Stimulated activated CD8-positive, alpha-beta memory T cell treated with anti-CD3 and anti-CD28 coated beads, Interleukin-4, amount 100 ng/mL, for 48 hours (primary cell): ENCODE measurements at places on chromosomes 5 and 9.

DNA sequence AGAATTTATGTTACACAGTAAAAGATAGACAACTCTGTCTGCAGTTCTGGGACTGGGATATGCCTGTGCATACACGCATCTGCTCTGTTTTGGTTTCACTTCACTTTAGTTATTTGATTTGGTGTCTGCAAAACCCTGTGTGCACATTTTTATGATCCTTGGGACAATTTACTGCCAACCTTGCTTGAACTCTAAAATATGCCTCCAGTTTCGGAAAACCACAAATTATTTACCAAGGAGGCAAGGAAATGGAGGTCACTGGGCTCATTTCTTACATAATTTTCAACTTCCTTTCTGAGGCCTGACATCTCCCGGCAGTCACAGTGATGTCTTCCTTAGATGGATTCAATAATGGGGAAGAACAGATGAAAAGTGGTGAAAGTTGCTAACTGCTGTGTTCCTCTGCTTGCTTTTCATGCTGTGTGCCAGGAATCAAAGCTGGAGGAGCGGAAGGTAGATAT lies 61.2 kb upstream of the TAF11L2 start:
- no peak for DNase-seq

GRCh38 chr5:155987265-155987810 lies 339.6 kb upstream of the SGCD start:
- no peak for DNase-seq

- DNase-seq = no peak
Measured at GRCh38 chr9:134314950-134315715, 11.1 kb upstream of the RXRA start.

GRCh38 chr9:128254362-128254761 lies 21.4 kb downstream of the GOLGA2 start:
- no peak for DNase-seq

DNA sequence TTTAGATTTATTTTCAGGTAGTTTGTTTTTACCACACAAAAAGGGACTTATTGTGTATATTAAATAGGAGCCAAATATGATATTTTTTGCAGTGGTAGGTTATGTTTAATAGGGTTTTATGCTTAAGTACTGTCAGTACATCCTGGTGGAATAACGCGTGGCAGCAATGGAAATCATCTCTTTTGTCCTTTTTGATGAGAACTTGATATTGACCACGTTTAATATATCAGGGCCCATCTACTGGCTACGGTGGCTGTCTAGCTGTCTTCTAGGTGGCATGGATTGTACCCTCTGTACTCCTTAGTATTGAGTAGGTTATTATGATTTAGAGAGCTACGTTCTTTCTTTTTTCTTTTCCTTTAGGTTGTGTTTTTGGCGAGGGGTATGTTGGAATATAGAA lies 2.6 kb downstream of the BASP1 start:
- no peak for DNase-seq

DNA sequence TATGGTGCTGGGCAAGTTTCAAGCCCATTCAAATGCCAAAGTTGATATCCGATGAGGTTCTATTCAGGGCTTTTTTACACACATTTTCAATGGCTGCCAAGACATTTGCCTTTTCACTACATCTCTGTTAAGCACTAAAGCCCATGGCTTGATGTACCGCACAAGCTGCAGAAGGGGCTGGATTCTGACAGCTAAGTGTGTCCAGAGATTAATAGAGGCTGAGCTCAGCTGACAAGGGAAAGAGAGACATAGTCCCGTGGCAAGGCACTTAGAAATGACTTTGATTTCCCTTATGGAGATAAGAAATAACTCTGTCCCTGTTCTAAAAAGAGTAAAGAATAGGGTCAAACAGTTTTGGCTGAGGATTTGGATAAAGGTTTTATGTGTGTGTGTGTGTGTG lies 198.6 kb downstream of the DMRT2 start:
- no peak for DNase-seq

- no peak for DNase-seq
Measured at GRCh38 chr9:107472581-107473340, 16.8 kb downstream of the KLF4 start.

GRCh38 chr5:88502179-88503040 lies 233.8 kb upstream of the TMEM161B start:
- peak; percentile 26 for DNase-seq

DNA sequence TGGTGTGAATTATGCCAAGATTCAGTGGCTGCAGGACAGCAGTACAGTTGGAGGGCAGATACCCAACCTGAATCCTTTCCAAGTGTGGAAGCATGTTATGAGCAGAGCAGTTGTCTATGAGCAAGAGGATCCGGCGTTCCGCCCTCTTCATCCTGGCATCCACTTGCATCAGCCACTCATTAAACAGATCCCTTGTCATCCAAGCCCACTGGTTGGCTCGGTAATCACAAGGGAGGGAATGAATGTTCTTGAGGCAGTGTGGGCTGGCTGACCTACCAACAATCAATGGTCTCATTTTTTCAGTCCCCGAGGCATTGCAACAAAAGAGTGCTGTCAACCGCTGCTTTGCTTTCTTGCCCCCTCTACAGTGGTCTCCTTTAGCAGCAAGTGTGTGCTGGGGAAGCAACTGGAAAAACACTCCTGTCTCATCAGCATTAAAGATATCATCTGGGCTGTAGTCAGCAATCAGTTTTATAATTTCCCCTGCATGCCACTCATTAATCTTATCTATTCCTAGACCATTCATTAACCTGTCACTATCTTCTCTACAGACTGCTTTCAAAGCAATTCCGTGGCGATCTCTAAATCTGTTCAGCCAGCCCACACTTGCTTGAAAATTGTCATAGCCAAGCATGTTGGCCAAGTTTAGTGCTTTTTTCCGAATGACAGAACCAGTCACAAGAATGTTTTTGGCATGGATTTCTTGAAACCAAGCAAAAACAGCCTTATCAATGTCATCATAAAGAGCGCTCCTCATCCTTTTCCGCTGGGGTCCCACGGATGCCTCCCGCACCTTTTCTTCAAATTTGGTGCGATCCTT lies 4.9 kb downstream of the TIGD6 start:
- DNase-seq = no peak

- DNase-seq = no peak
Measured at GRCh38 chr5:135729321-135729786, 105.1 kb upstream of the SLC25A48 start.

- peak; percentile 35 for DNase-seq
Measured at GRCh38 chr5:38258319-38259061, at the start of gene EGFLAM. TSS of gene EGFLAM (plus strand) at chr5:38258559. CDS start at chr5:38258755, 196 bp downstream.

DNA sequence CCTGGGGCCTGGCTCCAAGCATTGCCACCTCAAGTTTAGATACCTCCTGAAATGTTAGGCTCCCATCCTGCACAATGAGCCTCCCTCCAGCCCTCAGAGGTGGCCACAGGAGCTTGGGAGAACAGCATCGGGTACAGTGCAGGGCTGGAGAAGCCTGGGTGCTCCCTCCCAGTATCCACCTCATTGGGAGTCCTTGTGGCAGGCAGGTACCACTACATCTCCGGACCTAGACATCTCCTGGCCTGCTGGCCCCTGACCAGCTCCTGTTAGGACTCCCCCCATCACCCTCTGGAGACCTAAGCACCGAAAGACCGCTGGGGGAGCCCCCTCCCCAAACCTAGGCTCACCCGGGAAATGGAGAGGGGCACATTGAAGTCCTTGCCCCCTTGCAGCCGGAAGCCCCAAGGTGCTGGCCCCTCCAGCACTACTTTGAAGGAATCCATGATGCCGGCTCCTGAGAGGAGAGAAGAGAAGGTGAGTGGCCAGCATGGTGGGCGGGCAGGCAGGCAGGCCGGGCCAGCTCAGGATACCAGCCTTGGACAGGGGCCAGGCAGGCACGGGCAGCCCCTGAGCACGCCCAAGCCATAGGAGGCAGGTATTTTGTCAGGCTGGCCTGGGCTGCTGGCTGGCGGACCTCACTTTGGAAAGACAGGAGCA lies 1.2 kb downstream of the PDLIM7 start:
- no peak for DNase-seq

DNA sequence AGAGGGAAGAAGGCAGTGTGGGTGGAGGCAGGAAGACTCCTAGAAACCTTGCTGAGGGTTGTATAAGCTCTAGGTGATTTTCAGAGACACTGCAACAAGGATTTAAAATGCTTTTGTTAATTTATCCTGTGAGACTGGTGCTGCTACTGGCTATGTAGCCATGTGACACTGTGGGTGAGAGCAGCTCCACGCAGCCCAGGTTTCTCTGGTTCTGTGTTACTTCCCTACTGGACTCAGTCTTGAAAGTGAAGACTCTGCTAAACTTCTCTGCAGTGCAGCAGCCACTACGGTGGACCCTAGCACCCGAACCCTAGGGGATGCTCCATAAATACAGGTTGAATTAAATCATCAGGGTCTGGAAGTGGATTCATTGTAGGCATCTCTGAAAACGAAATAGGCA lies 25.8 kb upstream of the EFNA5 start:
- no peak for DNase-seq

DNA sequence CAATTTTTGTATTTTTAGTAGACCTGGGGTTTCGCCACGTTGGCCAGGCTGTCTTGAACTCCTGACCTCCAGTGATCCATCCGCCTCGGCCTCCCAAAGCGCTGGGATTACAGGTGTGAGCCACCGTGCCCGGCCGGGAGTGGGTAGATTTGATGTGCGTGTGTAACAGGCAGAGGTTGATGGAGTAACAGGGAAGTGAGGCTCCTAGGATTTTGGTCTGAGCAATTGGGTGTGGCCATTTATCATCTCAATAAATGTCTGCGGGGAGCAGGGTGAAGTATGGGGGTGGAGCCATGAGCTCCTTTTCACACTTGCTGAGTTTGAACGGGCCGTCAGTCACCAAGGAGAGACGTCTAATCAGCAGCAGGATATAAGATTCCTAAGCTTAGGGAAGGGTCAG lies 1.2 kb upstream of the REXO4 start:
- no peak for DNase-seq

GRCh38 chr9:132447346-132447745 lies 37.3 kb downstream of the CFAP77 start:
- DNase-seq = no peak

DNA sequence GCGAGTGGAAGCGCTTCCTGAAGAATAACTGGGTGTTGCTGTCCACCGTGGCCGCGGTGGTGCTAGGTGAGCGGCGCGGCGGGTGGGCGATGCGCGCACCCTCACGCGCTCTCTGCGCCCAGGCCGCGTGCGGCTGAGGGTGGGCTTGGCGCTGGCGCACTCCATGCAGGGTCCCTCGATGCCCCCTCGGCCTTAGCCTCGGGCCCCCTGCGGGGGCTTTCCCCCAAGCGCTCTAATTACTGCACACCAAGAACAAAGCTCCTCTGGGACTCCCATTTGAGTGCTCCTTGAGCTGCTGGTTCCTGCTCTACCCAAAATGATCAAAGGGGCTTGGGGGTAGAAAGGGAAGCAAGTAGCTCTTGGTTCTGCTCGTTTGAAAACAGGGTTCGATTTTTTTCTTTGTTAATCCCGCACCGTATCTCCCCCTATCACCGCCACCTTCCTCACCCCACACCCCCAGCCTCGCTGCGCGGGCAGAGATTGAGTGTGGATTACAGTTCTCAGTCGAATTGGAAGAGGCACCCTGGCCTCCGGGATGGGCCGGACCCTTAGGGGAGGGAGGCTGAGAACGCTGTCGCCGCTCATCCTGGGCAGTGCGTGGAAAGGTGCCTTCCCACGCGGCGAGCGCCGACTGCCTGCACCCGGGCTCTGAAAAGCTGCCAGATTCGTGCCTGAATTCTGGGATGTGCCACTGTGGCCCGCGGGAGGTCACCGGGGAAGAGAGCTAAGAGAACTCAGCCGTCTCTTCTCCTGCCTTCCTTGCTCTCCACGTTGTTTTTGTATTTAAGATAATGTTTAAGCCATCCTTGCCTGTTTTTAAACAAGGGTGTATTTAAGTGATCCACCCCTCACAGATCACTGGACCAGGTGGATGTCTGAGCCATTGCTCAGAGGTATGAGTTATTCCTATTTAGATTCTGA lies 697 bp downstream of the SLC1A1 start:
- no peak for DNase-seq

GRCh38 chr9:6931913-6932312 lies 174.1 kb downstream of the KDM4C start:
- peak; percentile 41 for DNase-seq

GRCh38 chr9:16422114-16422513 lies 448.4 kb downstream of the BNC2 start:
- DNase-seq = no peak

GRCh38 chr5:45696206-45696836 lies at the start of gene HCN1:
TSS of gene HCN1 (minus strand) at chr5:45696380.
- DNase-seq = peak; percentile 68

DNA sequence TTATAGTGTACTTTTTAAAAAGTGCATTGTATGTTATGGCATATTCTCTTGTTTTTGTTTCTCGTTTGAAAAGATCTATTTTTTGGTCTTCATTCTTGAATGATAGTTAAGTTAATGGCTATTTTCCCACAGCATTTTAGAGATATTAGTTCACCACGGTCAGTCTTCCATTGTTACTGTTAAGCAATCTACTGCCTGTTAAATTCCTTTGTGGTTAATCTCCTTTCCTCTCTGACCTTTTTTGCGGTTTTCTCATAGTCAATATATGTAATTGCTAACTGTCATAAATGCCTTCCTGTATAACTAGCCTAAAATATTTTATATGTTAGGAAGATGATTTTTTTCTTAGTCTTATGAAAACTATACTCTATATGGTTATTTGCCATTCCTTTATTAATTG lies 250.8 kb upstream of the FBXL7 start:
- DNase-seq = no peak

GRCh38 chr5:39555788-39556187 lies 131.0 kb upstream of the DAB2 start:
- no peak for DNase-seq

GRCh38 chr5:157076558-157076957 lies 17.6 kb upstream of the HAVCR1 start:
- no peak for DNase-seq

DNA sequence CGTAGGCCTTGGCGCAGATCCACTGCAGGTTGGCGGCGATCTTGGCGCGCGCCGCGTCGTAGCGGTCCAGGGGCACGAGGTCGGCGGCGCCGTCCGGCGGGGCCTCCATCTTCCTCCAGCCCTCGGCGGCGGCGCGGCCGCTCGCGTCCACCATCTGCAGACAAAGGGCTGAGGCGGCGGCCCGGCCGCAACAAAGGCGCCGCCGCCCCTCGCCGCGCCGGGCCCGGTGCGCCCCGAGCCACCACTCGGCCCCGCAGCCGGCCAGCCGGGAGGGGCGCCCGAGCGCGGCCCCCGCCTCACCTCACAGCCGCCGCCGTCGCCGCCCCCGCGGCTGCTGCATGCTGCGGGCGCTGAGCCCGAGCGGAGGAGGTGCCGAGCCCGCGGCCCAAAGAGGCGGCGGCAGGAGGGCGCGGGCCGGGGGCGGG lies 328 bp downstream of the CAMSAP1 start:
- no peak for DNase-seq

GRCh38 chr5:1171340-1171941 lies 30.0 kb upstream of the SLC6A19 start:
- DNase-seq = no peak

GRCh38 chr9:4082948-4083347 lies 216.9 kb downstream of the GLIS3 start:
- DNase-seq = no peak

GRCh38 chr5:155649666-155650065 lies 636.1 kb downstream of the KIF4B start:
- no peak for DNase-seq
